ENCODE measurements at places on chromosomes 11 and 22.
A peak's percentile ranks its signal among the peaks of the same experiment; 100 is the strongest.

- DNase-seq: peak; percentile 68
Observed at GRCh38 chr11:88174709-88175568, at the start of gene RAB38. TSS of gene RAB38 (minus strand) at chr11:88175443. CDS start at chr11:88175384, 59 bp downstream.

DNA sequence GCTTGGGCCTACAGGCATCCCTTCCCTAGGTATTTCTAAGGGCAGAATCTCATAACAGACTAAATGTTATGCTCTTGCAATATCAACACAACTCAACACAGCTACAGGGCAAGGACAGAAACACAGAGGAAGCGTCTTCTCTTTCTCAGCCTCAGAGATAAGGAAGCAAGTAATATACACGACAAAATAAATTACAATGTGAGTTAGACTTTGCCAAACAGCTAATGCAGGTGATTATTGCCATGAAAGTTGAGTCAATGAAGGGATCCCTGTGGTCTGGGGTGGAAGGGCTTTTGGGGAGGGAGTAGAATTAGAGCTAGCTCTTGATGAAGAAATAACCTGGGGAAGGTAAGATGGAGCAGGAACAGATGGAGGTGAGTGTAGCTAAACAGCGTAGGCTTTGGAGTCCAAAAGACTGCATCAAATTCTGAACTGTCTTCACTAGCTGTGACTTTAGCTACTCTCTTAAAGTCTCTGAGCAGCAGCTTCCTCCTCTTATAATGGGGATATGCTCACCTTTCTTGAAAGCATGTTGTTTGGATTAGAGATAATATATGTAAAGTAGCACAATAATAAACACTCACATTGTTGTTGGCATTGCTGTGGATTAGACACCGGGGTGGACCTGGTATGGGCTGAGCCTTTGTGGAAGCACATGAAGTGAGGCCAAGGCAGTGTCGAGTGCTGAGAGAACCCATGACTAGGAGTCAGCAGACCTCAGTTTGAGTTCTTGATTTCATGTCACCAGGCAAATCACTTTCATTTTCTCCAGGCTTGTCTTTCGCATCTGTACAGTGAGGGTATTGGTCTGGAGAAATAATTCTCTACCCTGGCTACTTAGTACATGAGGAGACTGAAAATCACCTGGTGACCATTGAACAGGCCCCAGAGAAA is 41.0 kb upstream of the AQP11 start:
- no peak for DNase-seq

GRCh38 chr11:32161293-32161692 is 70.4 kb downstream of the RCN1 start:
- DNase-seq: no peak

DNA sequence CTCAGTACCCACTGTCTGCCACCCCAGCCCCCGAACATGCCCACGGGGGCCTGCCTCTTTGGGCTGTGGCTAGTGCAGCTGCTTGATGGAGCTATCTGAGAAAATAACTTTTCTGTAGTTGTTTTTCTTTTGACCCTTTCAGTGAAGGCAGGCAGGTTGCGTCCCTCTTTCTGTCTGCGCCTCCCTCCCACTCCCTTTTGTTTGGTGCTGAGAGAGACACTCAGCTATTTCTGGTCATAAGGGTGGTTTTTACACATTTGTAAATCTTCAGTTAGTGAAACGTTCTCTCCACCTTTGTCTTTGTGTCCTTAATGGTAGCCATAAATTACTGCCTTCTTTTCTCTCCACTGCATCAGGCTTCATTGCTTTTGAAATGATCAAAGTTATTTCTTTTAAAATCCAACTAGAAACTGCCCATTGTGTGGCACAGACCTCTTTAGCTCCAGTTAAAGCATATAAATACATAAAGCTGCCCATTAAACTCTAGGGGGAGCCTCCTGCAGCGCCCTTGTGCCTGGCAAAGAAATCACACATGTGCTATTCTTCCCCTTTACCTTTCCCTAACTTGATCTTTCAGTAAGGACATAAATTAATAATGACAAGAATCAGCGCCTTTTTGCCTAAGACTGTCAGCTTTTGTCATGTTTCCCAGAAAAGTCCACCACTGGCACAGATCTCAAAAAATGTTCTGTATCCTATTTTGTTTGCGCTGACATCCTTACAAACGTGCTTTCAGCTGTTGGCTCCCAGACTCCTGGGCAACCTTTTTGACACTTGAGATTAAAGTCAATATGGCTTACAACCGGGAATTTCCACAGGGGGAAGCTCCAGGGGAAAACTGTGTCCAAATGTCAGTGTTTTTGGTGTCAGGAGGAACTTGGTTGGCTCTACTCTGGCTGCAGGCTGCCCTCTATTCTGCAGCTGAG is 1.7 kb upstream of the SCUBE2 start:
- DNase-seq: no peak

GRCh38 chr11:118000067-118000849 is 14.1 kb downstream of the IL10RA start:
- DNase-seq: no peak

GRCh38 chr11:67273260-67273990 is 7.2 kb downstream of the GRK2 start:
- peak; percentile 28 for DNase-seq

- no peak for DNase-seq
Observed at GRCh38 chr11:126132319-126132718, 69.7 kb upstream of the CDON start.

DNA sequence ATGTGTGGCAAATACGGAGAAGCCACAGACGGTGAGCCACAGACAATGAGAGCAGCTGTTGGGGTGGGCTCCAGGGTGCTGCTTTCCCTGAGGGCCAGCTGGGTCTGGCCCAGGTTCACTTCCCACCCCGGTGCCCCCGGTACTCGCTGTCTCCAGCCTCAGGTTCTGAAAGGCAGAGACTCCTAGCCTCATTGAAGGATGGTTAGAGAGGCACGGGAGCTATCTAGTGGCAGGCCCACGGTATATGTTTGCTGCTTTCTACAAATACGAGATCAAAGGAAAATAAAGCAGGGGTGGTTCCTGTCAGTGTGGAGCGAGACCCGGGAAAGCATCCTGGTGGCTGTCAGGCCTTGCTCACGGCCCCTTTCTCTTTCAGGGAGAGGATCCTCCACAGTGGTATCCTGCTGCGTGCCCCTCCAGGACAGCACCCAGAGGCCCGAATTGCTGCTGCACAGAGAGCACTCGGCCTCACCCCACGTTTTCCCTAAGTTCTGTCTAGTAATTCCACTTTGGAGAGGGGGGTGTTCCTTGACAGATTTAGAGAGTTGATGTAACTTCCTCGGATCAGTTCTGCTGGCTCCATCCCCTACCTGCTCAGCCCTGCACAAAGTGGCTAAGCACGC is 3.0 kb downstream of the TMEM80 start:
- DNase-seq: no peak

- no peak for DNase-seq
Observed at GRCh38 chr22:48880749-48881148, 946.9 kb downstream of the BRD1 start.

- DNase-seq: peak; percentile 40
Observed at GRCh38 chr22:38412435-38413084, 42.4 kb downstream of the KCNJ4 start.

GRCh38 chr11:107591378-107592230 is 657 bp downstream of the ELMOD1 start:
- DNase-seq: no peak

DNA sequence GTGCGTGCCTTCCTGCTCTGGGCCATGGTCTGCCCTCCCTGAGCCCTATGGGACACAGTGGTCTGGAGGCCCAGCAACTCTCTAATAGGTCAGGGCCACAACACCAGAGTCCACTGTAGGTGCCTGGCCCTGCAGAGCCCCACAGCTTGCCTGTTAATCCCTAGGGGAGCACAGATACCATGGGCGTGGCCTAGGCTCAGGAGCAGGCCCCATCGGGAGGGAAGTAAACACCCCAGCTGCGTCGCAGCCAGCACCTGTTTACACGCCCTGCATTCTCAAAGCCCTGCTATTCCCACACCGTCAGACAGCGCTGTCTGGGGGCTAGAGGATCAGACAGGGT is 2.5 kb downstream of the KCTD17 start:
- DNase-seq: peak; percentile 54

Data from left colon (tissue), 2 donors.